Progenitor cell of endocrine pancreas (in vitro differentiated cells): ENCODE measurements at places on chromosomes 3 and 15. TPM values are rescaled to one million over a fixed set of nuclear protein-coding genes. Genes with fewer than 3 reads are reported as not detected.

Gene GRIP2
- total RNA-seq = 11.2 and 11.6 TPM in 2 replicates

Gene UNC45A
- 83.4 and 90.6 TPM in 2 replicates for total RNA-seq

Gene MORF4L1
- 438 and 447 TPM in 2 replicates for total RNA-seq

Gene KNSTRN
- 44.8 and 46.2 TPM in 2 replicates for total RNA-seq

Gene CMTM7
- total RNA-seq = 24.6 and 29.6 TPM in 2 replicates

Gene CCR5
- total RNA-seq = not detected in 2 replicates

Gene UBAP1L
- total RNA-seq = 5.8 and 6.2 TPM in 2 replicates

Gene GOLGA8S
- total RNA-seq = 0.81 and 0.84 TPM in 2 replicates

- no peak for DNase-seq
These were observed 182.9 kb upstream of the TRIM42 start for GRCh38 chr3:140494970-140495369.

GRCh38 chr3:192042116-192042515 is 581.2 kb downstream of the PYDC2 start:
- DNase-seq = no peak

DNA sequence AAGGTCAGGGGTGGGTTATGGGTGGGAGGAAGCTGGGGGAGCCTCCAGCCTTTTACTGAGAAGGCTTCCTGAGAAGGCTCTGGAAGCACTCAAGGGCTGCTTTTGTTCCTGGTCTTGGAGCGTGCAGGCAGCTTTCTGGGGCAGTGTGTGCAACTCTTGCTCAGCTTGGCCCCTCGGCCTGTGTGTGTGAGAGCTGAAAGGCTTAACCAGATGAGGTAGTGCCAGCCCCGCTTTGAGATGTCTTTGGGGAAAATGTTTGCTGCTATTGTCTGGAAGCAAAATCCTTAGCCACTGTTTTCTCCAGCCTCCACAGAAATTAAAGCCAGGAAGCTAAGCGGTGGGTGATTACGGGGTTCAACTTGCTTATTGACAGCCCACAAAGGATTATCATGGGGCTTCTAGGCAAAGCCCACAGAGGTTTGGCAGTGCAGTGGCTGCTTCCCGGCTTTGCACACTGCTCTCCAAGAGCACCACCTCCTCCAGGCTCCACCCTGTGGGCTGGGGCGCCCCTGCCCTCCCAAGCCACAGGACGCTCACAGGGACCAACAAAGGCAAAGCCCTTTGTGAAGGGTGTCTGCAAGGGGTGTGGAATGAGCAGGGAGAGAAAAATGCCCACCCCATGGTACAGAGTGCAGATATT is 121.7 kb upstream of the TLE3 start:
- DNase-seq = no peak

GRCh38 chr3:141110322-141110721 is 59.2 kb downstream of the SPSB4 start:
- no peak for DNase-seq

DNA sequence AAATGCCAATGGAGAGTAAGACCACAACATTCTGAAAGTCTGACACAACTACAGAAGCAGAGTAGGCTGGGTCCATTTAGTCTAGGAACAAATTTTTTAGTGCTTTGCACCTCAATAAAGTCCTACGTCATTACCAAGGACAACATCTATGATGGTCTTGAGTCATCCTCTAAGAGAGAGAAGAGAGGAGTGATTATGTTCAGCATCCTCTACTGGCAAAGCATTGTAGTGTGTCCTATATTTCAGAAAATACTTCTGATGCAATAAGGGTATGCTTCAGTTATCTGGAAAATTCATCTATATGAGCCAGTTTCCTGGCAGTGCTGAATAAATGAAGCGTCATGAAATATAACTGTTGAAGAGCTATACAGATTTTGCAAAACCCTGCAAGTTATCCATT is 95.6 kb downstream of the P2RY1 start:
- DNase-seq = no peak

DNA sequence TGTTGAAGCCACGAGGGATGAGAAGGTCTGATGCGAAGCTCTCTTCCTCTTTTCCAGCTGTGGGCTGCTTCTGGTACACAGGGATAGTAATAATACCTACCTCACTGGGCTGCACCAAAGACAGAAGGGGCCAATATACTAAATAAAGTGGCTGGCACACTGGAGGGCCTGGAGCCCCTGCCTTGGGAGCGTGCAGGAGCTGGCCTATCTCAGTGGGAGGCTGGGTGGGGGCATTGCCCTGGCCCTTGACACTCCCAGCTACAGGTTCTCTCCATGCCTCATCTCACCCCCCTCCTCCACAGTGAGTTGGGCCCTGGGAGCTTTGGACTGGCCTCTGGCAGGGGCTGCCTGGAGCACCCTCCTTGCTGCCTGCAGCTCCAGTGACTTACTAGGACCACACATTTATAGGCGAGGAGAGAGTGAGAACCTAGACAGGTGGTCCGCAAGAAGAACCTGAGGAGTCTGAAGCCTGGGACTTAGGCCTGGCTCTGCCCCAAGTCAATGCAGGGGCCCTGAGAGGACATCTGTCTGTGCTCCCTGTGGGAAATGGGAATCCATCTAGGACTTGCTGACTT is 1.6 kb downstream of the NOX5 start:
- DNase-seq = no peak
